ENCODE measurements at places on chromosomes 7 and 10. TPM values are rescaled to one million over a fixed set of nuclear protein-coding genes. Genes with fewer than 3 reads are reported as not detected.

GRCh38 chr7:130223646-130224045, 16.0 kb downstream of the SSMEM1 start:
- DNase-seq: no peak

DNA sequence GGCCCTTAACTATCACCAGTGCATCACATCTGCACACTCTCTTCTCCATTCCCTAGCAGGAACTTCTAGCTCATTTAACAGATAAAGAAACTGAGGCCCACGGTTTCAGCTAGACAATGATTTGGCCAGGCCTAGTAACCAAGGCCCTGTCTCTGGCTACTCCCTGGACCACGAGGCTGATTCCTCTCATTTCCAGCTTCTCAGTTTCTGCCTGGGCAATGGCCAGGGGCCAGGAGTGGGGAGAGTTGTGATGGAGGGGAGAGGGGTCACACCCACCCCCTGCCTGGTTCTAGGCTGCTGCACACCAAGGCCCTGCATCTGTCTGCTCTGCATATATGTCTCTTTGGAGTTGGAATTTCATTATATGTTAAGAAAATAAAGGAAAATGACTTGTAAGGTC, 13.5 kb downstream of the AQP1 start:
- no peak for DNase-seq

DNA sequence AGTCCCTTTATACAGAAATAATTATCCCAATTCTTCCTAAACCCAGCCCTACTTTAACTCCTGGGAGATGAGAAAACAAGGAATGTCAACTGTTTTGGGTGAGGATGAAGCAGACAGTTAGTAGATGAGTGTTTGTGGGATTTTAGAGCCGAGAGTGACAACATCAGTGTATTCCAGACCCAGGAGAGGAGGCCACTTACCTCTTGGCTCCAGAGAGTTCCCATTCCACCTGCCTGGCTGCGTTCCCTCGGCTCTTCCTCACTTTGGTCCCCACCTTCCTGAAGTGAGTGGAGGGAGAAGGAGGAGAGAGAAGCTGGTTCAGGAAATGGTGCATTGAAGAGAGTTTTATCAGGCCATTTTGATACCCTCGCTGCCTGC, 579 bp downstream of the KEL start:
- no peak for DNase-seq

- DNase-seq: peak; percentile 49
These were observed 560.0 kb upstream of the GALNT17 start for GRCh38 chr7:70571961-70572360.

DNA sequence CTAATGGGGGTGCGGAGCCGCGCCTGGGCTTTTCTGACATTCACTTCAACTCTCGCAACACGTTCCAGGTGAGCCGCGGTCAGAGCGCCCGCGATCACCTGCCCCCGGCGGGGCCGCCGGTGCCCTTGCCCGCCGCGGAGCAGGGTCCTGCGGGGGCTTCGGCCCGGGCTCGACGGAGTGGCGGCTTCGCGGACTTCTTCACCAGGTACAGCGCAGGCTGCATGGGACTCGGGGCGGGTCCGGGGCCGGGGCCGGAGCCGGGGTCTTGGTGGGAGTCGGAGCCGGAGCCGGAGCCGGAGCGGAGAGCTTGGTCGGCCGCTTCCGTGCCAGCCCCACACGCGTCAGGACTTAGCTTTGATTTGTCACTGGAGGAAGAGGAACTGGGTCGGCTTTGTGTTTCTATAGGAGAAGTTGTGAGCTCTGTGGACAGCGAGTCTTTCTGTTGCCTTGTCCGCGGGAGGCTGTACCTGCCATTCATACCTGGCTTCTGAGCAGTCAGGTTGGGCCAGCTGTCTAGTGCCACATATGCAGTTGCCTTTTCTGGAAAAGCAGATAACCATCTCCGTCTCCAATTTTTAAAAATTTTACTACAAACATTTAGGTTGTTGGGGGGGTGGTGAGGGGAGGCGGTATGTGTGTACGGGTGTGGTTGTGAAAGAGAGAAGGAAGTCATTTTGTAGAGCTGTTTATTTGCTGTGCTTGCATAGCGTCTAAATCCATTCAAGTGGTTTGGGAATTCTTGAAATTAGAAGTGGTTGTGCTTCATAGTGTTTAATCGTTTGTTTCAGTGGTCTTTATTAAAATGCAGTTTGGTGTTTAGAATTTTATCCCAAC, 1.3 kb downstream of the TBC1D12 start:
- DNase-seq: peak; percentile 73

DNA sequence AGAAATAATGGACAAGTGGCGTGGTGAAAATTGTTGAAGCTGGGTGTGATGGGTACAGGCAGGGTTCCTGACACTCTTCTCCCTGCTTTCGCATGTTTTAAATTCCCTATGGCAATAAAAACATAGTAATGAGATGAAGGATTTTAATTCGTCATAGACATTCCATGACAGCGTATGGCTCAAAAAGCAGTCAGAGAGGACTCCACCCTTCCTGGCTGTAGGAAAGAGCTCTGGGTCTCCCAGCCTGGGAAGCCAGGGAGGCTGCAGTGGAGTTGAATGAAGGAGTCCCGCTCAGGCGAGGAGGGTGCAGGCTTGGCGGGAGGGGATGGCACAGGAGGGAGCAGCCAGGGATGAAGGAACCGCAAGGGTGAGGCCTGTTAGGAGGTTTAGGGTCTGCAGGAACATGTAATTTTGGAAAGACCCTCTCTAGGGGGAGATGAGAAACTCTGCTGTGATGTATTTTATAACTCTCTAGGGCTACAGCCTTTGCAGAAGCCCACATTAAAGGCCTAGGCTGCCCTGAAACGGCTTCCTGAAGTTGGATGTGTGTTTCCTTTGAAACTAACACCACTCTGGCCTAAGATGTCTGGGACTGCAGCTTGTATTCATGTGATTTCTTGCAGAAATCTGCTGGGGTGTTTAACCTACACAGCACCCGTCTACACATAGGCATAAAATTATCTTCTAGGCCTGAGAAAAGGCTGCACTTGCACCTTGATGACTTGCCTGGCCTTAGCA, 7.6 kb upstream of the LARP4B start:
- DNase-seq: no peak

GRCh38 chr10:77622889-77623291, 14.7 kb downstream of the KCNMA1 start:
- no peak for DNase-seq

DNA sequence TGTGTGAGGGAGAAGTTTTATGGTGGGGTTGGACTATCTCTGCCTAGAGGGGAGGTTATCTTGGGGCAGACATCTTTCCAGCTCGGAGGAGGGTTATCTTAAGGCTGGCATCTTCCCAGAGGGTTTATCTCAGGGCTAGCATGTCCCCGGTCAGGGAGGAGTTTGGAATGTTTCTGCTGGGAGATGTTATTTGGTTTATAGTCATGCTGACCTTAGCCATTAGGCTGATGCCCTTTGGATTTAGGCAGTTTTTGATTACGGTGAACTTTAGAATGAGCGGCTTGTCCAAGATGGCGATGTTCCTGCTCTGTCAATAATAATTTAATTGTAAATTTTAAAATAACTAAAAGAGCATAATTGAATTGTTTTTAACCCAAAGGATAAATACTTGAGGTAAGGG, 236.4 kb downstream of the CACNB2 start:
- DNase-seq: no peak

DNA sequence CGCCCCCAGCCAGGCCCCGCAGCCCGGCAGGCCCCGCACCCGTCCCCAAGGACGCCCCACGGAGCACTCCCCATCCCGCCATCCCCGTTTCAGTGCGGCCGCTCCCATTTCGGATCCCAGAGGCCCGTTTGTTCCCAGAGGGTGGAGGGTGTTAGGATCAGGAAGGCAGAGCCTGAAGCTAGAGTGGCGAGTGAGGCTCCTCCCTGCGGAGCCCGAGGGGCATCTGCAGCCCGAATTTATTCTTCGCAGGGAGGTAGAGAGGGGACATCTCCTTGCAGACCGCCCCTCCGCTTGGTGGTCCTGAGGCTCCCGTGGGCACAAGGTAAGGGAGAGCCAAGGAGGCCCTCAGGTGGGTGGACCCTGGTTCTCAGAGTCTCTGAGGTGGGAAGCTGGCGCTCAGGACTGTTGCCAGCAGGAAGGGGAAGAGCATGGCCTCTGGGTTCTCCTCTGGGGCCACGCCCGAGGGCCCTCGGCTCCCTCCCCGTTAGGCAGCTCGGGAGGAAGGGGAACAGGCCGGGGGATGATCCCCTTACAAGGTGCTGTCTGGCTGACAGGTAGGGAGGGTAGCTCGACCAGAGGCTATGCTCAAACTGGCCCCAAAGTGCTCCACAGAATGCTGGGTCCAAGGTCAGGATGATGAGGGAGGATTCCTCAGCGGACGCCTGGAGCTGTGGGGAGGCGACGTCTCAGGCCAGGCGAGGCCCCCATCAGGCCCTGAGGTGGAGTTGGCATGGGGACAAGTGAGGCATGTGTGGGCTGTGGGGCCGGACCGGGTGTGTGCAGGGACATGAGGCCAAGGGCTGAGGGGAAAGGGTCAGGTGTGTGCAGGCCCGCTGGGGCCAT, 17.4 kb downstream of the POLL start:
- peak; percentile 47 for DNase-seq

DNA sequence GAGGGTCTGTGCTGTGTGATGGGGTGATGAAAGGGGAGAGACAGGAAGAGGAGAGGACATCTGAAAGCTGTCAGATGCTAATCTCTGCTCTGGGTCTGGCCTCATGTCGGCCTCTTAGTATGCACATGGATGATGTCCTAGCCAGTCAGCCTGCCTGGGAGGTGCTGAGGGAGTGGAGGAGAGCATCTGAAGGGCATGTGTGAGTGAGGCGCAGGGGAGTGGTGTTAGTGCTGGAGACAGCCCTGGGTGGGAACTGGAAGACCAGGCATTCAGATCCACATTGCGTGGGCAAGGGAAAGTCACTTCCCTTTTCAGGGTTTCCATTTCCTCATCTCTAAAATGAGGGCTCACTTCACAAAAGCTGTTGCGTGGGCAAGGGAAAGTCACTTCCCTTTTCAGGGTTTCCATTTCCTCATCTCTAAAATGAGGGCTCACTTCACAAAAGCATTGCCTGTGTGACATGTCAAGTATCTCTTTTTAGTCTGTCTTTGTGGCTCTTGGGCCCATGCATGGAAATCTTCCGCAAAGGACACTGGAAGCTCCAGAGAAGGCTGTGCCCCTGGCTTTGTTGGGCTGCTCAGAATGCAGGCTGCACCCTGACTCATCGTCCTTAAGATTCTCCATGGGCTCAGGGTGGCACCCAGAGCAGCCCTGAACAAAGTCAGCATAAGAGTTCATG, 10.0 kb downstream of the SFTPD start:
- DNase-seq: peak; percentile 65

DNA sequence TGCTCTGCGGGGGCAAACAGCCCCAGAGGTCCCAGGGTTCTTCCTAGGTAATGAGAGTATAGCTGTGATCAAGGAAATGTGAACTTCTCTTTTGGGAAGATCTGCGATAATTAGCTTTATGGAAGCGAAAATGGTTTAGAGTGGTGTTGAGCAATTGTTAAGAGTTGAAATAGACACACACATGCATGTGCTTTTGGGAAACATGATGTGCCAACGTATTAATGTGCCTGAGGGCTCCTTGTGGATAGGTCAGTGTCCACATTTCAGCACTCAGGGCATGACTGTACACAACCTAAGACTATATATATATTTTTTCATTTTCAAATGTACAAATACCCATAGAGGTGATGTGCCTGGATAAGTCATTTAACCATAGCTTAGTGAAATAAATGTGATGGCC, 67.0 kb downstream of the GSDME start:
- no peak for DNase-seq

DNA sequence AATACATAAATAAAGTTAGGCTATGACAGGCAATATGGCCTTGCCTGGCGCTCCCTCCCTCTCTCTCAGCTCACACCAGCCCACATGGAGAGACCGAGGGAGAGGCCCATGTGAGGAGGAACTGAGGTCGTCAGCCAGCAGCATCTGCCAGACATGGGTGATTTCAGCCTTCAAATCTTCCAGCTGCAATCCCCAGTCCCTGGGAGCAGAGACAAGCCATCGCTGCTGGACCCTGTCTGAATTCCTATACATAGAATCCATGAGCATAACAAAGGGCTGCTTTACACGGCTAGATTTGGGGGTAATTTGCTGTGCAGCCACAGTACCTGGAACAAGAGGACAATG, 35.6 kb downstream of the ANKRD16 start:
- DNase-seq: no peak

TYSND1 gene
- 5.9 TPM for total RNA-seq

CALML3 gene
- total RNA-seq: not detected

ADARB2 gene
- total RNA-seq: not detected

ABCB4 gene
- total RNA-seq: 5.0 TPM

SSC4D gene
- 0.97 TPM for total RNA-seq

ANXA8 gene
- total RNA-seq: 0.24 TPM

LIPJ gene
- total RNA-seq: not detected

VAX1 gene
- not detected for total RNA-seq

HSPA14 gene
- total RNA-seq: 7.3 TPM

All from Right ventricle myocardium superior (tissue), 1 donor.